ENCODE measurements at places on chromosomes 4 and X.

DNA sequence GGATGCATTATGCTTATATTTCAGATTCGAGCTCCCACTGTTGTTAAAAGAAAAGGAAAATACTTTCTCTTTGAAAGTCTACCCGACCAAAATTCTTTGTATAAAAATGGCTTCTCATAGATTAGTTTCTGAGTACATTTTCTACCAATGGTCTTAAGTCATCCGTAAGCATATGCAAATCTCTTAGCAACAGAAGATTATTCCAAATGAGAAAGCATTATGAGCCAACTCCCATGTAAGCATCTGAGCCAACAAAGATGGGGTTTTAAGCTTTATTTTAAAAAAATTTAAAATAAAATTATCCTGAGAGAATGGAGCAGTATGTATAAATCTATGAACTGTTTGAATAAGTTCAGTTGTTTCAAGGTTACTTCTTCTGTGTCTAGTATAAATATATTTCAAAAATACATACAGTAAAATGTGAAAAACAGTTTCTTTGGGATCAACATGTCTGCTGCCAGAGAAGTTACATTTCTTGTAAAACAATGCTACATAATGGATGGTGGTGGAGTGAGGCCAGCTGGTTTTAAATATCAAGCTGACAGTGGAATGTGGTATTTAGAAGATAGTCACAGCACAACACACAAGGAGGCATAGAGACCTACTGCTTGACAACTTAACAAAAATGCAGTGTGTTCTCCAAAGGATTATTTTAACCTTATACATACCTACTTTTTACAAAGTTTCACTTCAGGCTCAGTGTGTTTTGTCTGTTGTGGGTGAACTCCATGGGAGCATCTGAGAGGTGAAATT is 199.5 kb upstream of the DIPK2B start:
- no peak for DNase-seq

DNA sequence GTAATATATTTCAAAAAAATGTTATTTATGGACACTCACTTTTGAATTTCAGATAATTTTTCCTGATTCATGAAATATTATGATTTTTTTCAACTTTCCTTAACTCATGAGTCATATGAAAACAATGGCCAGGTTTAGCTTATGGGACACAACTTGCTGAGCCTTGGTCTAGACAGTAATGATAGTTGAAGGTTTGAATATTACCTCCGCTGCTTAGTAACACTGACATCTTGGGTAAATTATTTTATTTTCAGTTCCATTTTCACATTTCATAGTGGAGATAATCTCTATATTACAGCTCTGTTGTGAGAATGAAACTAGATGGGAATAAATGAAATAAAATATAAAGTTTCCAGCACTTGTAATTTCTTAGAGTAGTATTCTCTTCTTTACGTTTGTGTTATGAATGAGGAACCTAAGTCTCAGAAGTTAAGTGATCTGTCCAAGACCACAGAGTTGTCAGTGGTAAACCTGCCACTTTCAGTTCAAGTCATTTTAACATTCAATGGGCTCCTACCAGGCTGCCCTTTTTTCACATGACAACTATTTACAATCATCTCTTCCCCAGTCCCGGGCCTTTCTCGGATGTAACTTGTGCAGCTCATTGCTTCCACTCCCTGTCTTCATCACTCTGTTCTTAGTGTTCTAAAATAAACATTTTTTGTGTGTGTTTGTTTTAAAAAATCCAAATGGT is 46.8 kb upstream of the GC start:
- DNase-seq, result no peak

GRCh38 chrX:47218920-47219815 is 687 bp downstream of the CDK16 start:
- peak; percentile 25 for DNase-seq

- DNase-seq, result no peak
These were observed 47.4 kb downstream of the ASIC5 start for GRCh38 chr4:155818639-155819038.

GRCh38 chrX:106510713-106511403 is 100.9 kb upstream of the RADX start:
- DNase-seq, result no peak

- no peak for DNase-seq
These were observed 3.7 kb downstream of the DOCK11 start for GRCh38 chrX:118499295-118499694.

GRCh38 chrX:154727871-154728270 is 23.0 kb downstream of the GAB3 start:
- DNase-seq, result peak; percentile 59

DNA sequence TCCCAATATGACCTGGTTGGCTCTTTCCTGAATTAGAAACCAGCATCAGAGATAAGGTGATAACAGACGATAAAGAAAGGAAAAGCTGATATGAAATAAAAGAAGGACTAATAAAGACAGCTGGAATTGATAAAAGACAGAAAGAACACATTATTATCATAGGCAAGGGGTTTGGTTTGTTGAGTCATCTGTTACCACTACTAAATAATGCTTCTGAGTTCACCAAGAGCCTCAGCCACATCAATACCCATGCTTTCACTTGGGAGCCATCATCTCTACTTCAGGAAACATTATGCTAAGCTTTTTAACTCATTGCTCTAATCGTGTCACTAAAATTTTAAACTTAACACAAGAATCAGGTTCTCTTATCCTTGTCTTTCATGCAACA is 27.6 kb downstream of the ANXA5 start:
- no peak for DNase-seq

- no peak for DNase-seq
These were observed 15.0 kb downstream of the BRCC3 start for GRCh38 chrX:155086202-155086840.

GRCh38 chrX:32851556-32851955 is 359.8 kb downstream of the DMD start:
- no peak for DNase-seq

- no peak for DNase-seq
These were observed 12.8 kb downstream of the GYG2 start for GRCh38 chrX:2841537-2841936.

DNA sequence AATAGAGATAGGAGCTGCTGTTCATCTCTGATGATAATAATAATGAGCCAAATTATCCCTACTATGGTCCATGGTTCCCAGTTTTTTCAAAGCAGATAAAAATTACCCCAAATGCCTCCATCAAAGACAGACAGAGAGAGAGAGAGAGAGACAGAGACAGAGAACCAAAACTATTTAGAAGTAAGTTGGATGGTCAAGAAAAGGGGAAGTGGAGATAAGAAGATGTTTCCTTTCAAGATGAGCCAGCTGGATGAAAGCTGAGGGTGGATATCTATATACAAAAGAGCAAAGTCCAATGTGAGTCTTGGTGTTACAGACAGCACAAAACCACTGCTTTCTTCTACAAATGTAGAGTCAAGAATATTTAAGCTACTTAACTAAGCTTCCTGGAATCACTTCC is 173.9 kb downstream of the GRIA3 start:
- no peak for DNase-seq

DNA sequence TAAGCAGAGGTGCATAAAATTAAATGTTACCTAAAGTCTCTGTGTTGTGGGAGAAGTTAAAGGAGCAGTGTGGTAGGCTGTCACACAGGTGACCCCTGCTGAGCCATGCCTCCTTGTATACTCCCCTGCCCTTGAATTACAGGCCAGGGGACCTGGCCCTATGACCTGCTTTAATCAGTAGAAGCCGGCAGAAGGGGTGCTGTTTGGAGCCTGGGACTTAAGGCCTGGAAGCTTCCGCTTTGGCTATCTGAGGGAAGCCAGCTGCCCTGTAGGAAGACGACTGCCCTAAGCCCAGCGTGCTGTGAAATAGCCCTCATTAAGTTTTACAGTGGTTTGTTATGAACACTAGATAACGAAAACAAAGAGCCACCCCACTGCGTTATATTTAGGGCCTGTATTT is 34.1 kb downstream of the SPINK2 start:
- DNase-seq, result no peak

- DNase-seq, result no peak
These were observed 161.2 kb downstream of the GLUD2 start for GRCh38 chrX:121208563-121208962.

GRCh38 chr4:10342866-10343265 is 114.4 kb downstream of the ZNF518B start:
- no peak for DNase-seq

- DNase-seq, result no peak
These were observed 3.7 kb upstream of the PPBP start for GRCh38 chr4:73991742-73992000.

GRCh38 chr4:184645904-184646610 is 3.2 kb downstream of the CASP3 start:
- DNase-seq, result no peak

DNA sequence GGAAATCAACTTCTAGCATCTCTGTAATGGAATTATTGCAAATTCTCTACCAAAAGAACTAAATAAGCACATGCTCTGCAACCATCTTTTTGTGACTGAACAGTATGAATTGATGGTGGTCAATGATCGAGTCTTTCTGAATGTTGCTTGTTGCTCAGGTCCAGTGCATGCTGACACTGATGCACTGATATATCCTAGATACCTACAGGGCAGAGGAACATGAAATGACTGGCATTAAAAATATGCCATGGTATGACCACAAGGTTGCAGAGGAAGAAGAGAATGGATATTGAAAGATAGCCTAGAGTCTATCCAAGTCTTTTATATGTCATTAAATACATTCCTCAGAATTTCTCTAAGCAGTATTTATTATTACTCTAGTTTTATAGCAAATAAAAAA is 692.8 kb upstream of the TENM3 start:
- DNase-seq, result no peak

DNA sequence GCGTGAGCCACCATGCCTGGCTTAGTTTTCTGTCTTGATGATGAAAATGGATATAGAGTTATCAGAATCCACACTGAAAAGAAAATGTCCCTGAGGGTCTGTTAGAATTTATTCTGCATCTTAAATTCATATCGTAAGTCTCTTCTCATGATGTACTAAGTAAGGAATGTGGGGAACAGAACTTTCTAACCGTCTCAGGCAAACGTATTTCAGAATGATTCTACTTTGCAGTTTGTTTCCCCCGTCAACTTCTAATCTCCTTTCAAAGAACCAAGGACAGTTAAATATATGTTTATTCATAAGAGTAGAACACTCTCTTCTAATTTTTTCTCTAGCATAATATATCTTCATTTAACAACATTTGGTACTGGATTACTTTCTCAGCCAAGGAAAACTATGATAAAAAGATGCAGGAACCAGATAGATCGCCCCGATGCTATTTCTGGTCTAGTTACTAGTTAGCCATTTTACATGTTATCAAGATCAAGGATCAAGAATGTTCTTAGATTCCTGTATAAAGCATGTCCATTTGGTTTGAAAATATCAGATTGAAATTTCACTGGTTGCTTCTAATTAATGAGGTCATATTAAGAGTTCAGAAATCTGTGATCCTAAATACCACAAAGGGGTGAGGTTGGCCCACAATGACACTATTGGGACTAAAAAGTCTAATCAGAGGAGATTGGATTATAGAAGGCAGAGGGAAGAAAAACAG is 49.5 kb downstream of the METTL14 start:
- no peak for DNase-seq

- no peak for DNase-seq
These were observed 424.2 kb downstream of the FGF13 start for GRCh38 chrX:138287205-138287877.

All from HL-60 (cell line).